G401 (cell line): ENCODE measurements at places on chromosomes 2 and 18.

GRCh38 chr2:100352521-100352920 lies 30.2 kb upstream of the LONRF2 start:
- DNase-seq: no peak

- DNase-seq: no peak
Observed at GRCh38 chr18:80179857-80180558, 67.3 kb downstream of the PARD6G start.

DNA sequence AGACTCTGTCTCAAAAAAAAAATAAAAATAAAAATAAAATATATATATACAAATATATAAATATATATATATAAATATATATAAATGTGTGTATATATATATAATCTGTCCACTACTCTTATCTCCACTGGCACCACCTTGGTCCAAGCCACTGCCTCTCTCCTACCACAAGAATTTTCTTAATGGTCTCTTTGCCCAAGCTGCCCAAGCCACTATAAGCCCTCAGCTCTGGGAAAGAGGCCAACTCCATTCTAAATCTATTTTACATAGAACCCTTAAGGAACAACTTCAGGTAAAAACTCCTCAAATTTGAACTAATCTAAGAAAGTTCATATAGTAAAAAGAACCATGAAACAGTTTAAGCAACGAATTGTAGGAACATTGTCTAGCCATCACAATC lies 45.6 kb upstream of the GREB1L start:
- no peak for DNase-seq

DNA sequence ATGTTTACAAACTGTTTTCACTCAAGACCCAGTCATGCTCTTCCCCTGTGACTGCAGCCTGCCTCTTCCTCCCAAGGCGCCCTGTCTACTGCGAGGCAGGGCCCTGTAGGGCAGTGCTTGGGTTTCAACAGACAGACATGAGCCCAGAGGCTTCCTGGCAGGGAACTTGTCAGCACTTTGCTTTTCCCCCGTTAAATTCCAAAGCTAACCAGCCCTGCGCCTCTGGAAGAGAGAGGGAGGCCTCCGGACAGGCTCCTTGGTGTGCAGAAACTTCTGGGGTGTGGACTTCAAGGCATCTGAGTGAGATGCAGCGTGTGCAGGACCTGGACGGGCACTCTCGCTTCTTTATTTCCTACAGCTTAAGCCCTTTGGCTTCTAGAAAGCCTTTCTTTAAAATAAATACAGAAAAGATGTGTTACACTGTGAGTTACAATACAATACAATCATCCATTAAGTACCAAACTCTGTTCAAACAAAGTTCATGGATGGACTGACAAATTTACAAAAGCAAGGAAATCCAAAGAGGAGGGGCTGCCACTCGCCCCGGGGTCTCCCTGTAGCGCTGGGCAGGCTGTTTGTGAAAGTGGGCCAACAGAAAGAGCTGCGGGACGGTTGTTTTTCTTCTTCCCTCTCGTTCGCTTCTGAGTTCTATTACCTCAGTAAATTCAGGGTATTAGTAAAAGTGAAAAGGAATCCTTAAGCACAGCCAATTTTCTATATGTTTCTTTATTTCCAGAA lies 8.8 kb upstream of the ZNF516 start:
- DNase-seq: no peak

DNA sequence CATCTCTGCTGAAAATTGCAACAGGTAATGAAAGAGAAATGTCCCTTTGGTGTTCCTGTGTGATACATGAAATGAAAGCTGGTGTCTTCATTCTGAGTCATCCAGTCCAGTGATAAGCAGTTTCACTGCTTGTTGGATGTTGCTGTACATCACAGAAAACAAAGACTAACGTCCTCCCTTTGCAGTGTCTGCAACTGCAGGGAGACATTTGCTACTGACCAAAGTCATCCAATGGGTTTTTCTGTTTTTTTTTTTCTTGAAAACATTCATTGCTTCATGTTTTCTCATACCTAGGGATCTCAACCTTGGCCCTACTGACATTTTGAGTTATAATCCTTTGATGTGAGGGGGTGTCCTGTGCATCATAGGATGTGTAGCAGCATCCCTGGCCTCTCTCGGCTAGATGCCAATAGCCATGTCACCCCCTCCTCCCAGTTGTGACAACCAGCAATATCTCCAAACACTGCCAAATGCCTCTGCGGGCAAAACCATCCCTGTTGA lies 63.6 kb upstream of the FZD5 start:
- no peak for DNase-seq

- DNase-seq: no peak
Observed at GRCh38 chr2:172160839-172161238, 58.1 kb upstream of the DLX2 start.

- no peak for DNase-seq
Observed at GRCh38 chr2:240565333-240566202, 2.7 kb upstream of the RNPEPL1 start.

DNA sequence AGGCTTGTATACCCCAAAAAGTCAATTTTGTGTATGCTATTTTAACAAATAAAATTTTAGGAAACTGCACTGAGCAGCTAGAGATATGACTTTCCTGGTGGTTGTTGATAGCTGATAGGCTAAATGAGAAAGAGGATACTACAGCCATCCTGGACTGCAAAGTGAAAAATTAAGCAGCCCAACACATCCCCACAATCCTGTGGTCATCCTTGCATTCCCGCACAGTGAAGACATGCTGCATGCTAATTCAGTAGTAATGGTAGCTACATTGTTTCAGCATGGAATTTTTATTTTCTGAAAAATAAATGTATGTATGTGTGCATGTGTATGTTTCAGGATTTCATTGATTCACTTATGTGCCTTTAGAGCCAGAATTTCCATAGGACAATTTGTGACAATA lies 124.2 kb upstream of the CCDC68 start:
- DNase-seq: no peak

GRCh38 chr2:45300026-45300750 lies 290.9 kb upstream of the SIX2 start:
- DNase-seq: peak; percentile 4

- DNase-seq: no peak
Observed at GRCh38 chr2:212037062-212037461, 501.5 kb downstream of the ERBB4 start.

DNA sequence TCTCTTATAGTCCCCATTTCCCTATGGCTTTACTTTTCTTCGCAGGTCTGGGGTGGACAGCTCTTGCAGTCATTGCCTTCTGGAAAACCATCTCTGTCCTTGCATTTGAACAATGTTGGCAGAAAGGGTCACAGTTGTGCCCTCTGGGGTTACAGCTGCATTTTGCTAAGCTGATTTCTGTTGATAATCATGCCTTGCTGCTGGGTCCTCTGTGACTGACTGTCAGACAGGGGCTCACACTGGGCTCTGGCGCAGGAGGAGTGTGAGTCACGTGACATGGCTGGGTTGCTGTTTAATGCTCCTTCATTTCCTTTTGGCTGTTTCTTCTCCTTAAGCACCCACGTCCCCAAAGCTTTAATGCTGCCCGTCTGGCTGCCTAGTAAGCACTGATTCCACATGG lies 196.6 kb upstream of the LHCGR start:
- no peak for DNase-seq

DNA sequence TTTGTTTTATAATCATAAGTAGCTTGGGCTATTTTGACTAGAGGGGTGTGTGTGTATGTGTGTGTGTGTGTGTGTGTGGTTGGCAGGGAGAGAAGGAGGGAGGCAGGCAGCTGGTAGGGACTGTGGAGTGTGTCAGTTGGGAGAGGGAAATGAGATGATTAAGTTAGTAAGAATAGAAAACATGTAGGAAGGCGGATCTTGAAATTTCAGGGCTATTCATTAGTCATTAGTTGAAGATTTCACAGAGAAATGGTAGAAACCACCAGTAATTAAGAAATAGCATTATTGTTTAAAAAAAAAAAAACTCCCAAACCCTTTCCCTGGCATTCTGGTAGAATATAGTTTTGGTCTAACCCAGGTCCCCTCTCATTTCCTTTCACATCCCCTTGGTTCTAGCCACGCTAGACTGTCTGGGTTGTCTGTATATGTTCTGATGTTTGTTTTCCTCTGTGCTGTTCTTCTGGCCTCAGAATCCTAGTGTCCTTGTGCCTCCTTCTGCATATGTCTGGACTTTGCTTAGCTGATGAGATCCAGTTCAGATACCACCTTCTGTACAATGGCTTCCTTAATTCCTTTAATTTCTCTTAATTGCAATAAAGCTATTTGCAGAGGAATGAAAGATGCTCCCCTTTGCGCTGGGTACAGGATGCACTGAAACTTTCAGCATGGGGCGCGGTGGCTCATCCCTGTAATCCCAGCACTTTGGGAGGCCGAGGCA lies 161.6 kb downstream of the NEDD4L start:
- DNase-seq: peak; percentile 69

DNA sequence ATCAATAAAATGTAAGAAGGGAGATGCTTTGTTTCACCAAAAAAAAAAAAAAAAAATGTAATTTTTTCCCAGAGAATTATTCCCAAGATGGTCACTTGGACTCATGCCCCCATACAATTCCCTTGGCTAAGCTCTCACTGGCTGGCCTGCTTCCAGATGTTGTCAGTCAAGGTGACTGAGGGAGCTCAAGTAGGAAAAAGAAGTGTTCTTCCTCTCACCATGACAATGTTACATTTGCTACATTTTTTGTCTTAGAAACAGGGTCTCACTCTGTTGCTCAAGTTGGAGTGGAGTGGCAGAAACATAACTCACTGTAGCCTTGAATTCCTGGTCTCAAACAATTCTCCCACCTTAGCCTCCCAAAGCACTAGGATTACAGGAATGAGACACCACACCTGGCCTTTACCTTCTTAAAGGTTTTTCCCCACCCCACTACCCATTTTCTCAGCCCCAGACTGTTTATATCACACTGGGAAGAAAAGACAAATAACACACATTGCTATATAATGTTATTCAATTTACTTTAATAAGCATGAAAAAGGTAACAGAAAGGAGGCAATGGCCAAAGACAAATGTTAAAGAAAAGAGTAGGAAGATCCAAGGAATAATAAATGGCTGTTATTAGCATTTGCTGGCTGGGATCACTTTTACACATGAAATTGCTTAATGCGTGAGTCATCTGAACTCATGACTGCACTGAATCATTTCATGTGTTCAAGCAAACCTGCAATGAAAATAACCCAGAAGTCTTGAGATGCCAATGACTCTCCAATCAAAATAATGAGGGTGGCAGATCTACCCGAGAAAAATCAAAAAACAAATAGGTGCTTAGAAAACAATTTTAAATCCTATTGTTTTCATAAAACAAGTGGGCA lies 45.2 kb downstream of the ACVR1 start:
- no peak for DNase-seq

- DNase-seq: no peak
Observed at GRCh38 chr2:74070991-74071390, 76.7 kb downstream of the BOLA3 start.

GRCh38 chr2:232204457-232204931 lies 174.1 kb upstream of the ALPP start:
- DNase-seq: peak; percentile 7

GRCh38 chr18:55768255-55768654 lies 180.3 kb upstream of the TCF4 start:
- no peak for DNase-seq

DNA sequence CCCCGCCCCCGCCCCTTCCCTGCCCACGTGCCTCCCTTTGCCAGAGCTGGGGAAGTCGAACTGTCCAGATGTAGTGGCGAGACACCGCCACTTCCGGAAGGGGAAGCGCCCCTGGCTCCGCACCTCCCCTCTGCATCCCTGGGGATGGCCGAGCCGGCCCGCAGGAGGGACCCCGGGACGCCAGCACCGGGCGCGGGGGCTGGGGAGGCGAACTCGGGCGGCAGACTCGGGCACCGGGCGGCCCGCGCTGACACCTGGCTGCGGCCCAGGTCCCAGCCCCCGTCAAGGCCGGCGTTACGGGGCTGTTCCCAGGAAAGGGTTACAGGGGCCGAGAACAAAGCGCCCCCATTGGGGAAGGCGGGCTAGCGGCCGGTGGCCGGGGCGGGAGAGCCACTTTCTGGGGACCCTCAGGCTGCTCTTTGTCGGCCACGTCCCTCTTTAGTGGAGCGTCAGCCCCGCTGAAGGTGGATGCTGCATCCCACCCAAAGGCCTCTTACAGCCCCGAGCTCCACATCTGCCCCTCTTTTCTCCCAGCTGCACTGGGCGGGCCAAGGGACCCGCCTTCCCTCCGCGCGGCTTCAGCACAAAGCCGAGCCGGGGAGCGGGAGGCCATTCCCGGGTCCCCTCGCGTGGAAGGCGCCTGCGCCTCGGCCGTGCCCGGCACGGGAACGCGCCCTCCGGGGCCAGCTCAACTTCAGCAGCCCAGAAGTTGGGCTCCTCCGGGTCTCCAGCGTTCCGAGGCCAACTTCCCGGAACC lies 1.3 kb downstream of the SDC1 start:
- no peak for DNase-seq

- DNase-seq: no peak
Observed at GRCh38 chr2:105814291-105814940, 69.7 kb downstream of the NCK2 start.

DNA sequence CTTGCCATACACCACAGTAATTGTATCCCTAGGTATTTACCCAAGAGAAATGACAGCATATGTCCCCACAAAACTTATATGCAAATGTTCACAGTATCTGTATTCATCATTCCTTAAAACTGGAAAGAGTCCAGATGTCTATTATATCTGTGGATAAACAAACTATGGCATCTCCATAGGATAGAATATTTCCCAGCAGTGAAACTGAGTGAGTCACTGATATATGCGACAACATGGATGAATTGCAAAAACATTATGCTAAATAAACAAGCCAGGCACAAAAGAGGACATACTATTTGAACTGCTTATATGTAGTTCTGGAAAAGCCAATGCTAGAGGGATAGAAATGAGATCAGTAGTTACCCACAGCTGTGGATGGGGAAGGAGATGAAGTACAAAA lies 359.4 kb upstream of the DSEL start:
- no peak for DNase-seq

DNA sequence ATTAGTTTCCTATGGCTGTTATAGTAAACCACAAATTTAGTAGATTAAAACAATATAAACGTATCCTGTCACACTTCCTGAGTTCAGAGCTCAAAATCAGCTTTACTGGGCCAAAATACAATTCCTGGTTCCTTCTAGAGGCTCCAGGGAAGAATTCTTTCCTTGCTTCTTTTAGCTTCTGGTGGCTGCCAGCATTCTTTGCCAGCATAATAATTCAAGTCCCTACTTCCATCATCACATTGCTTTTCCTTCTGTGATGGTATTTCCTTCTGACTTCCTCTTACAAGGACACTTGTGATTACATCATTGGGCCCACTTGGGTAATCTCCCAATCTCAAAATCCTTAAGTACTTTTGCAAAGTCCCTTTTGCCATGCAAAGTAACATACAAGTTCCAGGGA lies 40.6 kb downstream of the MOB4 start:
- DNase-seq: peak; percentile 8

GRCh38 chr2:226137201-226137811 lies 662.3 kb downstream of the IRS1 start:
- no peak for DNase-seq

- no peak for DNase-seq
Observed at GRCh38 chr18:32623563-32623962, 149.3 kb downstream of the KLHL14 start.

- DNase-seq: no peak
Observed at GRCh38 chr18:2979129-2979528, 33.8 kb downstream of the LPIN2 start.

- no peak for DNase-seq
Observed at GRCh38 chr2:190215620-190216019, 104.0 kb downstream of the HIBCH start.
